ENCODE measurements at places on chromosomes 3 and 15.

GRCh38 chr15:101623367-101624304 is 28.5 kb downstream of the TM2D3 start:
- no peak for DNase-seq

- DNase-seq: no peak
These were observed 40.8 kb upstream of the PRR23E start for GRCh38 chr3:127151992-127152650.

DNA sequence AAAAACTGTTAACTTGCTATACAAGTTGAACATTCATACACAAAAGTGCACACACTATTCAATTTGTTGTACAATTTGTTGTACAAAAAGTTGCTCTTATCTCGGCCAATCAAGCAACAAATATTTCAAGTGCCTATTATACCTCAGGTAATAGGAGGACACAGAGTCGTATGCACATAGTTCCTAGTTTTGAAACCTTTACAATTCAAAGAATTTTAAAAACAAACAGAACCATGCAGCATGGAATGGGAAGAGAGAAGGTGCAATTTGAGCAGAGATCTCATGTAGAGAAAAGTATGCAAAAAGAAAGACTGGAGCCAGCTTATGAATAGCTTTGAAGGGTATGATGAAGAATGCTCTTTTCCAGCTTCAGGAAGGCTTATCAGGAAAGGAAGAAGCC is 46.5 kb upstream of the ARPP19 start:
- no peak for DNase-seq

- DNase-seq: no peak
These were observed 63.9 kb downstream of the TNFAIP8L3 start for GRCh38 chr15:51030649-51031316.

DNA sequence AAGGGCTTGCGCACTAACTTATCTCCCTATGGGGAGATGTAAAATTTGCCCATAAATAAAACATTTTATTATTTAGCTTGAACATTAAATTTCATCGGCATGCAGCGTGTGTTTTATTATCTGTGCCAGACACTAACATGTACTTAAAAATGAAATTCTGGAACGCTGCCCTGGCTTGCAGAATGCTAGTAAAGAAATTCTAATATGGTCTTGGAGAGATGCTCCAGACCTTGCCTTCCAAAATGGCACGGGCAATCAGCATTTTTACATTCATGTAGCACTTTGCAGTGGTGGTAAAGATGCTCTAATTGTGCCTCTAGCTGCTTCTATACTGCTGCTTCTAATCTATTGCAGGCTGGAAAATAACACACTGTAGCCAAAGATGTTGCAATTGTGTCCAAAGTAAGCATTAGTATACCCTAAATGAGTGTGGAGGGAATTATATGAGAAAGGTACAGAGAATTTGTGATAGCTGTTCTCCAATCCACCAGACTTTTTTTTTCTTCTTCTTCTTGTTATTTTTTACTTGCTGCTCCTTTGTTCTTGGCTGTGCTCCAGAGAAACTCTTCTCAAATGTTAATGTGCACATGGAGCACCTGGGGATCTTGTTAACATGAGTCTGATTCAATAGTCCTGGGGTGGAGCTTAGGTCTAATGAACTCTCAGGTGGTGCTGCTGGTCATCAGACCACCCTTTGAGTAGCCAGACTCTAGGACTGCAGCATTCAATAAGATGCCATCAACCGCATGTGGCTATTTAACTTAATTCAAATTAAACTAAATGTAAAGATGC is 47.3 kb downstream of the CRABP1 start:
- DNase-seq: peak; percentile 67

- no peak for DNase-seq
These were observed 2.9 kb upstream of the USP3 start for GRCh38 chr15:63501256-63502089.

- DNase-seq: no peak
These were observed 994.7 kb downstream of the EPHA3 start for GRCh38 chr3:90102146-90102545.

GRCh38 chr15:28002136-28002861 is 96.8 kb downstream of the OCA2 start:
- no peak for DNase-seq

- peak; percentile 90 for DNase-seq
These were observed 277.3 kb upstream of the NR2F2 start for GRCh38 chr15:96053031-96053780.

GRCh38 chr3:156579427-156579851 is 24.5 kb upstream of the SSR3 start:
- DNase-seq: no peak

GRCh38 chr15:58457466-58457965 is 25.7 kb downstream of the LIPC start:
- no peak for DNase-seq

GRCh38 chr3:173932624-173933023 is 535.1 kb downstream of the NLGN1 start:
- peak; percentile 34 for DNase-seq

GRCh38 chr3:58429657-58430056 is 4.0 kb downstream of the PDHB start:
- DNase-seq: no peak

DNA sequence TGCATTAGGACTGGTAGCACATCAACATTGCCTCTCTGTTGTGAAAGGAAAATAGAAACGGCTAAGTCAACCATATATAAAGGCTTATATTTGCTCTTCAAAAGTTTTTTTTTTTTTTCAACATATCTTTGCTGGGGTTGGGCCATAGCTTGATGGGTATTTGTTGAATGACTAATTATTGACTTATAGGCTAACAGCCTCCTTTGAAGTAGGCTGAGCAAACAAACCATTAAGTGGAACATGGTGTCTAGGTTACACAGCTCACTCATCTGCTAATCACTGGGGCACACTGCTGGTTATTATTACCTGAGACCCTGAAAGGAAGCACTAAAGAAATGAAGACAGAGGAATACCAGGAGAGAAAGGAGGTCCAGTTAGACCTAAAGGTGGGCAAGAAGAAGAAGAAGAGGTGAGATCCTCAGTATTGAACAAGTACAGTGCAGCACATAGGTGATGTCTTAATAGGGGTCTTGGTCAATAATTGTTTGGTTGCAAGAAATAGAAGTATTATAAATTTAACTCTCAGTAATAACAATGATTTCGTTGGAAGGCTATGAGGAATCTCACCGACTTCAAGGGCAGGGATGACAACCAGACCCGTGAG is 139.4 kb downstream of the RPLP1 start:
- DNase-seq: peak; percentile 89

GRCh38 chr3:57391767-57392166 is 99.3 kb upstream of the ASB14 start:
- DNase-seq: no peak

DNA sequence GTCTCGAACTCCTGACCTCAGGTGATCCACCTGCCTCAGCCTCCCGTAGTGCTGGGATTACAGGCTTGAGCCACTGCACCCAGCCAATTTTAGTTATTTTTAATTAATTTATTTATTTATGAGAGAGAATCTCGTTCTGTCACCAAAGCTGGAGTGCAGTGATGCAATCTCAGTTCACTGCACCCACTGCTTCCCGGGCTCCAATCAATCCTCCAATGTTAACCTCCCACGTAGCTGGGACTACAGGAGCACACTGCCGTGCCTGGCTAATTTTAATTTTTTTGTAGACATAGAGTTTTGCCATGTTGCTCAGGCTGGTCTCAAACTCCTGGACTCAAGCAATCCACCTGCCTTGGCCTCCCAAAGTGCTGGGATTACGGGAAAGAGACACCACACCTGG is 137.9 kb downstream of the TCF12 start:
- DNase-seq: no peak

- no peak for DNase-seq
These were observed 461.8 kb downstream of the MAGI1 start for GRCh38 chr3:65576966-65577365.

- DNase-seq: no peak
These were observed 73.0 kb downstream of the OXNAD1 start for GRCh38 chr3:16337856-16338540.

GRCh38 chr3:50260942-50261441 is 8.0 kb upstream of the SEMA3B start:
- no peak for DNase-seq

GRCh38 chr15:71549091-71549490 is 261.3 kb upstream of the NR2E3 start:
- no peak for DNase-seq

GRCh38 chr3:169627073-169627472 is 36.4 kb downstream of the MECOM start:
- DNase-seq: peak; percentile 45

DNA sequence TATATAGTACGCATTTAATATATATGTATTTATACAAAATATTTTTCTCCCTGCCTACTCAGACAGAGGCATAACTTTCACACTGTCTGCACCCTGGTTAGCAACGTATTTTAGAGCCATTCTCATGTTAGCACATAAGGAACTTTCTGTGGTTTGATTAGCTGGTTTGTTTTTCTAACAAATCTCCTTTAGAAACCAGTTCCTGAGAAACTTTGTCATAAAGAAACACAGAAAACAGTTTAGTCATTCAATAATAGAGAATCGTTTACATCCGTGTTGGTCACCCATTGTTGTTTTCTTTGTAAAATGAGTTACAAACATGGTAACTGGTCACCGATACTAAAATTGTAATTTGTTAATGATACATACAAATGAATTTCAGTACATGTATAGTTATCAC is 5.9 kb upstream of the NGRN start:
- DNase-seq: no peak

GRCh38 chr3:195209847-195210265 is 61.1 kb downstream of the XXYLT1 start:
- DNase-seq: no peak

- peak; percentile 15 for DNase-seq
These were observed 7.0 kb upstream of the FSTL1 start for GRCh38 chr3:120457827-120458226.

DNA sequence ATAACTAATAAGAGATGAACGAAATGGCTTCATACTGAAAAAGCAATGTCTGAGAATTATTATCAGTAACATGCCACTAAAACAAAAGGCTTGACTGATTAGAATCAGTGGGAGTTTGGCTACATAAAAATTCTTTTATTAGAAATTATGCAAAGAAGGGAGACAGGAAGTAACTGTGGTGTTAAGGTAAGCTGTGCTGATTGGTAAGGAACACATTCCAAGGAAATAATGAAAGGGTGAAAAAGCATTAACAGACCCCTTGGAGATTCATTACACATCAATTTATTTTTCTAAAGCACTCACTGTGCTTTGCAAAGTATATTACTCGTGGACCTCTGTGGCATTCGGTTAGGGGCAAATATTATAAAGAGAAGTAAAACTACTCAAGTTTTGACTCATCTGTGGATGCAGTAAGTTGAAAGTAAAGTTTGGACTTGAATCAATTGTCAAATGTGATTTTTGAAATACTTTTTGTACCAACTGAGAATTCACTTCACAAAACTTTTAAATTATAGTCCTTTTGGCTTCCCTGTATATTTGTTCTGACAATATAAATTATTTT is 176.1 kb upstream of the ZPLD1 start:
- no peak for DNase-seq

DNA sequence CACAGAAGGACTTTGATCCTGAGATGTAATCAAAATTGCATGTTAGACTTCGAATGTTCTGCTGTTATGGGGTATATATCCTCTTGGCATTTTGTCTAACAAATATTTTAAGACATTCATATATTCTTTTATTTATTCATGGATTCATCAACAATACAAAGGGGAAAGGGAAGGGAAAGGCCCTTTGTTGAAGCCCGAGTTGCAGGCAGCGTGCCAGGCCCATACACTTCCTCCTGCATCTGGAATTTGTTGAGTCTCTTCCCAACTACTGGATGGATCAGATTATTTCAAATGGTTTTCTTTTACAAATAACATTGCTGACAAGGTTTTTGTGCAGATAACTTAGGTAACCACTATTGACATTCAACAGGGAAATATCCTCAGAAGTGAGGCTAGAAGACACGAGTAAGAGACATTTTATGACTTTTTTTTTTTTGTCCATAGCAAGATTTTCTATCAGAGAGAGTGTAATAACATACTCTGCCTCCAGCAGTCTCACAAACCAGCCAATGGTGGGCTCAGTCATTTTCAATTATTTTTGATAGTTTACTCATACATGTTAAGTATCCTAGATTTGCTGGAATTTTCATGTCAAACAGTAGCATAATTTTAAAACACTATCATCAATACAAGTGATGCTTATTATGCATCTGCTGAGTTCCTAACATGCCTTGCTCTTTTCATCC is 94.3 kb downstream of the RPL39L start:
- DNase-seq: no peak

DNA sequence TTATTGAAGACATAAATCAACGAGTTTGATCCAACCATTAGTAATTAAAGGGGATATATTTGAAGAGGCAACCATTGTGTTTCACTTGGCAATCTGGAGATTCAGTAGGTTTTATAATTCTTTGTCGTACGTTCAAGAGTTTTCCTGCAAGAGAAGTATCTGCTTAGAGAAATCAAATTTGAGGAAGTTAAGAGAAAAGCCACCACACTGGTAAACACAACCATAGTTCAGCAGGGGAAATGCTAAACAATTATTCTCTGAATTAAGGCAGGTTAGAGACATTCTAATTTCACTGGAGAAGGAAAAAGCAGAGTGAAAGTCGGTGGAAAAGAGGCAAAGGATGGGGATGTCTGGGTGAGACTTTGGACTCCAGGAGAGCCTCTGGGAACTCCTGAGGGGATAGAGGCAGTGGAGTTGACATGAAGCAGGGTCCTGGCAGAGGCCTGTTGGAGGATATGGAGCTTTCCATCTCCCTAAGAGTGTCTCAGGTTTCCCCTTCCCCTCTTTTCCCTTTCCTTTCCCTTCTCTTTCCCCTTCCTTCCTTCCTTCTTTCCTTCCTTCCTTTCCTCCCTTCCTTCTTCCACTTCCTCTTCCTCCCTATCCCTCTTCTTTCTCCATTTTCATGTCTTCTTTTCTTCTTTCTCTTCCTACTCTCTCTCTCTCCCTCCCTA is 26.5 kb downstream of the SPINK8 start:
- no peak for DNase-seq

DNA sequence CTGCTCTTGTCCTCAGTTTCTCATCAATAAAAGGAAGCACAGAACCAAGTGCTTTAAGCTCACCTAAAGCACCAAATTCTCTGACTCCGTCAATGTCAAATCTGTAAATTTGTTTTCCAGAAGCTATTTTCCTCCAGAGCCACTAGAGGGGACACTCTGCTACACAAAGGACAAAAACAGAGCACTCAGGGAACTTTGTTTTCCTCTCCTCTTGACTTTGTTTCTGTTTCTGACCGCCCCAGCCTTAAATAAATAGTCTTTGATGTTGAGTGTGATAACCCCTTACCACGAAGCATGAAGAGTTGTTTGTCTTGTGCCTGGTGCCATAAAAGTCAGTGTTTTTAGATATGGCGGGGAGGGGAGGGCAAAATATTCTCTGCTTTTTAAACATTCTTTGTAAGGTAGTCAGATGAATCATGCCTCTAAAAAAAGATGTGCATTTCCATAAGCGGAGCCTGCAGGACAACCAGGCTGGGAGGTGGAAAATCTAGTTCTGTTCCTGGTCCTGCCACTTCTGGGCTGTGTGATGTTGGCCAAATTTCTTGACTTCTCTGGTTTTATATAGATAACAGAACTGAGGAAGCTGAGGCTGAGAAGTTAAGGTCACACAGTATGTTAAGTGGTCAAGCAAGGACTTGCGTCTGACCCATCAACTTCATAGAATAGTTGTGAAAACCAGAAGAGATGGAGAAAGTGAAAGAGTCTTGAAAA is 7.3 kb upstream of the ZBTB38 start:
- DNase-seq: peak; percentile 60
